ENCODE measurements at places on chromosomes 1 and 21.

- DNase-seq, result no peak
Observed at GRCh38 chr21:37146320-37147235, 73.5 kb downstream of the TTC3 start.

GRCh38 chr1:209772126-209772525, 12.2 kb downstream of the C1orf74 start:
- DNase-seq, result no peak

GRCh38 chr1:76481672-76482071, 385.6 kb upstream of the ST6GALNAC5 start:
- no peak for DNase-seq

GRCh38 chr1:35753626-35754260, 16.0 kb downstream of the CLSPN start:
- DNase-seq, result no peak

DNA sequence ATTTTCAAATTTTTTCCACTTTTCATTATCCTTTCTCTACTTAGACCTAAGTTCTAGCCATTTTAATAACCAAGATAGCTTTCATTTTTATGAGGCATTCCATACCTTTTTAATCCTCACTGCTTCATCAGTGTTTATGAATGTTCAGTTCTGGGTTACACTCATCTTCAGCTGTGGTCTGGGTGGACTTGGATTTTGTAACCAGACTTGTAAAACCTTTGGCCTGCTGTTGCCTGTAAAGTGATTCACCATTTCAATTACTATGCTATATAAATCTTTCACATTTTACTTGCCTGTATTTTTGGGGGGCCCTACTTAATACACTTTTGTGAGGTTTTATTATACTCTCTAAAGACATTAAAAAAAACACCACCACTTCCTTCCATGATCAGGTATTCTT, 46.2 kb downstream of the USP25 start:
- no peak for DNase-seq

DNA sequence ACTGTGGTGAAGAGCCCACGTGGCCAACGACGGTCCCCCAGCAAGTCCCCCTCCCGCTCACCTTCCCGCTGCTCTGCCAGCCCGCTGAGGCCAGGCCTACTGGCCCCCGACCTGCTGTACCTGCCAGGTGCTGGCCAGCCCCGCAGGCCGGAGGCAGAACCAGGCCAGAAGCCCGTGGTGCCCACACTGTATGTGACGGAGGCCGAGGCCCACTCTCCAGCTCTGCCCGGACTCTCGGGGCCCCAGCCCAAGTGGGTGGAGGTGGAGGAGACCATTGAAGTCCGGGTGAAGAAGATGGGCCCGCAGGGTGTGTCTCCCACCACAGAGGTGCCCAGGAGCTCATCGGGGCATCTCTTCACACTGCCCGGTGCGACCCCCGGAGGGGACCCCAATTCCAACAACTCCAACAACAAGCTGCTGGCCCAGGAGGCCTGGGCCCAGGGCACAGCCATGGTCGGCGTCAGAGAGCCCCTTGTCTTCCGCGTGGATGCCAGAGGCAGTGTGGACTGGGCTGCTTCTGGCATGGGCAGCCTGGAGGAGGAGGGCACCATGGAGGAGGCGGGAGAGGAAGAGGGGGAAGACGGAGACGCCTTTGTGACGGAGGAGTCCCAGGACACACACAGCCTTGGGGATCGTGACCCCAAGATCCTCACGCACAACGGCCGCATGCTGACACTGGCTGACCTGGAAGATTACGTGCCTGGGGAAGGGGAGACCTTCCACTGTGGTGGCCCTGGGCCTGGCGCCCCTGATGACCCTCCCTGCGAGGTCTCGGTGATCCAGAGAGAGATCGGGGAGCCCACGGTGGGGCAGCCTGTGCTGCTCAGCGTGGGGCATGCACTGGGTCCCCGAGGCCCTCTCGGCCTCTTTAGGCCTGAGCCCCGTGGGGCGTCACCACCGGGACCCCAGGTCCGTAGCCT, 46.8 kb downstream of the TRIM11 start:
- DNase-seq, result no peak

DNA sequence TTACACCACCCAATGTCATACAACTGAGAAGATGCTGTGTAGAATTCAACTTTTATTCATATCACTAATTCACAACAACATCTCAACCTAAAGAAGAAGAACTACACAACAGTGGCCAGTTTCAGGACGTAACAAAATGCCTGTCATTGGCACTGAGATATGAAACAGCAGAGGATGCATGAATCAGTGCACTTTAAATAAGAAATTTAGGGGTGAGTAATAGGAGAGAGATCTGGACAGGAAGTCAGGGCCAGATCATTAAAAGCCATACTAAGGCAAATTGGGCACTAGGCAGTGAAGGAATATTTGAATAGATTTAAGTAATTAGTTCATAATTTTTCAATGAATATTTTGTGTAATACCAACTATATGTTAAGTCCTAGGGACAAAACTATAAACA, 510.5 kb downstream of the PLPP3 start:
- no peak for DNase-seq

GRCh38 chr1:20367626-20368025, 77.0 kb downstream of the VWA5B1 start:
- no peak for DNase-seq

DNA sequence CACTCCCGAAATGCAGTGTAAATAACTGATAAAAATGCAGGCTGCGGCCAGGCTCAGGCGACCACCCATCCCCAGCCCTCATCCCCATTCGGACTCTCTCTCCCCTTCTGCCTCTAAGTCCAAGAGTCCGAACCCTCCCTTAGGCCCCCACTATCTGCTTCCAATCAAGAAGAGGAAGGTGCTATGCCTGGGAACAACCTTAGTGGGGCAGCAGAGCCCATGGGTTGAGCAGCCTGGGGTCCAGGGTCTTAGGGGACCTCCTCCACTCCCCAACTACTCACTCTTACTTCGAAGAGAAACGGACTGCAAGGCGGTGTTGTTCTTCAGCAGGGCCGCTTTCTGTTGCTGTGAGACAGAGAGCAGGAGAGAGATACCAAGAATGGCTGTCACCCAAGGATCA, 12.2 kb downstream of the ARHGEF2 start:
- no peak for DNase-seq

DNA sequence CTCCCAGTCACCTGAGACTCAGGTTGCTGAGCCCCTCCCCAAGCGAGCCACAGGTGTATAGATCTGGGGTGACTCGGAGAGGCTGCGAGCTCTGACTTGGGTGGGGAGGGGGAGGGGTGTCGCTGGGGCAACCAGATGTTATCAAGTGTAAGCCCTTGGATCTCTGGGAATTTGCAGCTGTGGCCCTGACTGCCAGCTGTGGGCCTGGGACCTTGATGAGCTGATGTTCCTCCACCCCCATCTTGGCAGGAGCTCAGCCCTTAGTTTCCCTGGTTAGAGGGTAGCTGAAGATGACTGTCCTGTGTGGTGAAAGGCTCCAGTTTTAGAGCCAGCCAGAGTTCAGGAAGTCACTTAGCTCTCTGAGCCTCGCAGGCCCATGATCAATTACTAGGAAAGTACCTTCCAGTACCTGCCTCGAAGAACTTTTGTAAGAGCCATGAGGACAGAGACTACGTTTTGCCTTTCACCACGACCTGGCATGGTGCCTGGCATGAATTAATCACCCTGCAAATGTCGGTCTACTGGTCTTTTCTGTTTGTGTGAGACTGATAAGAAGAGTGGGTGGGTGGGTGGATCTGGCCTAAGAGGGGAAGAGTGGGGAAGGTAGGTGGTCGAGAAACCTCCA, 55.8 kb downstream of the YARS1 start:
- no peak for DNase-seq
